Kasumi-1 (cell line): ENCODE measurements at places on chromosomes 11 and 22.

DNA sequence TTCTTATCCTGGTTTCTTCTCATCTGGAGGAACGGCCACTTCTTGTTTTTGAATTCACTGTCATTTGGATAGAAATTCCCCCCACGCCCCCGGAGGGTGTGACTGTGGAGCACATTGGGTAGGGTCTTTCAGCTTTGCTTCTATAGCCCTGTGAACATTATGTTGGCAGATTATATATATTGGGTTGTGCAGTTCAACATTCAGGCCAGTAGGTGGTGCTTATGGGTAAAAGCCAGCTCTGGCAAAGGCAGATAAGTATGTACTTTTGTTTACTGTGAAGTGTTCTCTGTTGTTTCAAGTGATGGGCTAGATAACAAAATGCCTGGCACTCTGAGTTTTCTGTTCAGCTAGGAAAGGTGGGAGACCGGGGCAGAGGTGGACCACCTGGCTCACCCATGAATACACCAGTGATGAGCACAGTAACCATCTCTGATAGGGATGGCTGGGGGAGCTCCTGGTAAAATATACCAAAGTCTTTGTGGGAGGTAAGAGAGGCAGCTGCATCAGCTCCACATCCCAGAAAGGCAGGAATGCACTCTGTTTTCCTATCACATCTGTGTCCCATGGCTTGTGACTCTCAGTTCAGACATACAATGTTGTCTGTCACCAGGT is 1348.2 kb upstream of the RAG2 start:
- peak; percentile 54 for DNase-seq

GRCh38 chr11:132206993-132207392 is 836.6 kb downstream of the NTM start:
- no peak for DNase-seq

DNA sequence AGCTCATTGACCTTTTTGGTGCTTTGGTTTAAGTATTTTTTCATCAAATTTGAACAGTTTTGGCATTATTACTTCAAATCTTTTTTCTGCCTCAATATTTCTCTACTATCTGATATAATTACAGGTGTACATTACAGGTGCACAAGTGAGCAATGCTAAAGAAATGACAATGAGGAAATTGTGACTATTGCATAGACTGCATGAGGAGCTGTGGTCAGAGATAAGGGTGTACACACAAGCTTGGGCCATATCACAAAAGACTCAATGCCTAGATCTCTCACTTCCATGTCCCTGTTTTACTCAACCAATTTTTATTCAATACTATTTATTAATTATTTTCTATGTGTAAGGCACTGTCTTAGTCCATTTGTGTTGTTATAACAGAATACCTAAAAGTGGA is 251.0 kb upstream of the UBASH3B start:
- DNase-seq = no peak

GRCh38 chr22:31602259-31602952 is 59.6 kb downstream of the PISD start:
- DNase-seq = no peak

GRCh38 chr22:32693102-32693501 is 108.4 kb upstream of the TIMP3 start:
- DNase-seq = no peak

DNA sequence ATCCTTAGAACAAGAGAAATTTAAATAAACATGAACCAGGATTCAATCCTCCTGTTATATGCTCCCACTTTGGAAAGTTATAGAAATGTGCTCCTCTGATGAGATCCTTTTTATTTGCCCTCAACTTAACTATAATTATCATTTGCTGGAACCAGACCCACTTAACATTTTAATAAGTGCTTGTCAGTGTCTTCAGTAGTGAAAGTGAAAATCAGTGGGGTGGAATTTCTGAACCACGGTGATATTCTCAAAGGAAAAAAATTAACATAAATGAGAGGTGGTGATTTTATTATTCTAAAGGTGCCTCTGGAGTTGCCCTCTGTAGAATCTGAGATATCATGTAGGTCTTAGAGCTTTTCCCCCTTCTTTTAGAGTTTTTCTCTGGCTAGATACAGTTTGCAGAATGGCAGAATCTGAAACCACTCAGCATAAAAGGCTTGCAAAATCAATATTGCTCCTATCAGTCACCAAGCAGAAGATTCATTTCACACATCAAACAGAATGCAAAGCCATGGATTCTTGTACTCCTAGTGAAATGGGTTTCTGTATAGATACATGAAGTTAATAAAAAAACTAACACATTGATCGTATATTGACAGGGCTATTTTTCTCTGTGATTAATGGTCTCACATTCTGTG is 213.2 kb downstream of the LUZP2 start:
- DNase-seq = no peak

DNA sequence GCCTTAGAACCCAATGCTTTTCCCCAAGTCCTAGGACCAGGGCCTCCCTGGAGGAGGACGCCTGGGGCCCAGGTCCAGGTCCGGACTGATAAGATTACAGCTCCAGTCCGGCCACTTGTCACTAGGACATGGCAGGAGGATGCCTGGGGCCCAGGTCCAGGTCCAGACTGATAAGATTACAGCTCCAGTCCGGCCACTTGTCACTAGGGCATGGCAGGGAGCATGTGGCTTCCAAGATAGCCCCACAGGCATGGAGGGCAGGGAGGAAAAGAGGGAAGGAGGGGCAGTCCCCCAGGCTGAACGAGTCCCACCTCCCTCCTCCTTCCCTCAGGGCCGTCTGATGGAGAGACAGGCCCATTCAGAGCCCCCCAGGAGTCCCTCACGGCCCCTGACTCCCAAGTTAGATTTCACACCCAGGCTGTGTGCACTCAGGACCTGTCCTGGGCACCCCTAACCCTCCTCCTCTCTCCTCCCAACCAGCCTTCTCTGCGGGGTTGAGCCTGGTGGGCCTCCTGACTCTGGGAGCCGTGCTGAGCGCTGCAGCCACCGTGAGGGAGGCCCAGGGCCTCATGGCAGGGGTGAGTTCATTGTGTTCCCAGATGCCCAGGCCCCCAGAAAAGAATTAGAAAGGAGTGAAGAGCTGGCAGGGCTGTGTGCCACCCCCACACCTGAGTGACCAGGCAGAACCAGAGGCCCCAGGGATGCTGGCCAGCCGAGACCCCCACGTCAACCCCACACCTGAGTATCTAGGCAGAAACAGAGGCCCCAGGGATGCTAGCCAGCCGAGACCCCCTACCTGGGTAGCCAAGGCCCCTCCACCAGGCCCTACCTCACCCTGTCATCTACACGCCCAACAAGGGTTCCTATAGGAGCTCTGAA is 2.1 kb downstream of the TSPAN32 start:
- DNase-seq = no peak

DNA sequence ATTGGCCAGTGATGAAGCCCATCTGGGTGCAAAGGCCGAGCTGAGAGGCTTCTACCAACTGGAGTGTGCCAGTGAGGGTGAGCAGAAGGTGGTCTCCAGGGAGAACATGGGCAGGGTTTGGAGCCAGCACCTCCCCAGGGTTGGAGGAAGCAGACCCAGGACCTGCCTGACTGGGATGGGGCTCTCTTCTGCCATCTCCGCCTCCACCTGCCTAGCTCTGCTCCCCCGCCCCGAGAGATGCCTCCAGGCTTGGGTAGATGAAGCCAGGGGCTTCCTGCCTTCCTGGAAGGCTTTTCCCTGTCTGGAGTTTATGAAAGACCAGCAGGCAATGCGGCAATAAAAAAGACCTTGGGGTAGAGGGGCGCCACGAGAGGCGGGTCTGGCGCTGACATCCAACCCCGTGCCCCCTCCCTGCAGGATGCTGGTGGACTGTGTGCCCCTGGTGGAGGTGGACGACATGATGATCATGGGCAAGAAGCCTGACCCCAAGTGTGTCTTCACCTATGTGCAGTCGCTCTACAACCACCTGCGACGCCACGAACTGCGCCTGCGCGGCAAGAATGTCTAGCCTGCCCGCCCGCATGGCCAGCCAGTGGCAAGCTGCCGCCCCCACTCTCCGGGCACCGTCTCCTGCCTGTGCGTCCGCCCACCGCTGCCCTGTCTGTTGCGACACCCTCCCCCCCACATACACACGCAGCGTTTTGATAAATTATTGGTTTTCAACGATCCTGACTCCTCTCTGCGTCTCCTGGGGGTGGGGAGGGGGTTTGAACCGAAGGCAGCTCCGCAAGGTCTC is 3.3 kb downstream of the SELENOM start:
- DNase-seq = no peak

GRCh38 chr11:120688163-120688562 is 176.6 kb downstream of the GRIK4 start:
- no peak for DNase-seq

DNA sequence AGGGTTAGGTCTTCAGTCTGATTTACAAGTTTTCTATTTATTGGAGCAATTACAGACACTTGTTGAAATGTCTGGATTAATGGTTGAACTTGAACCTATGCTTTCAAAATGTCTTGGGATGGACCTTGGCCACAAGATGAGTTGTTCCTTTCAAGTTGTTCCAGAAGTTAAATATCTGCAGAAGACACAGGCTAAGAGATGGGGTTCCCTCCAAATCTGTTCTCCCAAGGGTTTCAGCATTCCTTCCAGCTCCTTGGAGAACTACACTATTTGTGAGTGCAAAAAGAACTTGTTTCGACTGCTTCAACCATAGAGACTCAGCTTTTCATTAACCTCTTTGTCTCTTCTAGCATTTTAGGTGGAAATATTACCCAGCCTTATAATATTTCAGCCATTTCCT is 189.0 kb upstream of the BLID start:
- no peak for DNase-seq

DNA sequence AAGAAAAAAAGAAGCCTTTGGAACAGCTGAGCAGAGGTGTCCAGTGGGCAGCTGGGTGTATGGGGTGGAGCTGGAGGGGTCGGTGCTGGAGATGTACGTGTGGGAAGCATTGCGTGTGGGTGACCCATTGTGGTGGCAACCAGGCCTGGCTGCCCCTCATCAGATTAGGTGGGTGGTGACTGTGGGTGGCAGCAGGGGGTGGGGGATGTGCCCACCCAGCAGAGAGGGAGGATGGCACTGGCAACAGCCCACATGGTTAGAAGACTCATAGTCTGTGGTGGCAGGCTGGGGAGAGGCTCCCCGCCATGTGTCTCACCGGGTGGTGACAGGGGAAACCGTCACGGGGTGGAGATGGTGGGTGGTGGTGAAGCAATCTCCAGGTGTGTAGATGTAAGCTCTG is 27.6 kb downstream of the TP53I11 start:
- no peak for DNase-seq

DNA sequence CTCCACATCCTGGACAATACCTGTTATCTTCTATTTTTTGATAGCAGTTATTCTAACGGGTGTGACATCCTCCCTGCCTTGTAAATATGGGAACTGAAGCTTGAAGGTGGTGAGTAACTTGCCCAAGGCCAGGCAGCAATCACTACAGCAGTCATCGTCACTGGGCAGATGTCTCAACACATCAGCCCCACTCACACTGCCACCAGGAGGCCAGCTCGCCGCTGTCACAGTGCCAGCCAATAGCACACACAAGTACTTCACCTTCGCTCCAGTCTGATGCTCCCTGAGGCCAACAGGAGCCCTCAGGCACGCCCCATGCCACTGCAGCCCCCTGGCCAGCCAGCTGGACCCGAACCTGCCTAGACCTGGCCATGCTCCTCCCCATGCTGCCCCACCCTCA is 4.9 kb upstream of the TTLL1 start:
- peak; percentile 15 for DNase-seq
